Hepatocyte (in vitro differentiated cells): ENCODE measurements at places on chromosomes 16 and 17. TPM values are rescaled to one million over a fixed set of nuclear protein-coding genes. Genes with fewer than 3 reads are reported as not detected.

DNA sequence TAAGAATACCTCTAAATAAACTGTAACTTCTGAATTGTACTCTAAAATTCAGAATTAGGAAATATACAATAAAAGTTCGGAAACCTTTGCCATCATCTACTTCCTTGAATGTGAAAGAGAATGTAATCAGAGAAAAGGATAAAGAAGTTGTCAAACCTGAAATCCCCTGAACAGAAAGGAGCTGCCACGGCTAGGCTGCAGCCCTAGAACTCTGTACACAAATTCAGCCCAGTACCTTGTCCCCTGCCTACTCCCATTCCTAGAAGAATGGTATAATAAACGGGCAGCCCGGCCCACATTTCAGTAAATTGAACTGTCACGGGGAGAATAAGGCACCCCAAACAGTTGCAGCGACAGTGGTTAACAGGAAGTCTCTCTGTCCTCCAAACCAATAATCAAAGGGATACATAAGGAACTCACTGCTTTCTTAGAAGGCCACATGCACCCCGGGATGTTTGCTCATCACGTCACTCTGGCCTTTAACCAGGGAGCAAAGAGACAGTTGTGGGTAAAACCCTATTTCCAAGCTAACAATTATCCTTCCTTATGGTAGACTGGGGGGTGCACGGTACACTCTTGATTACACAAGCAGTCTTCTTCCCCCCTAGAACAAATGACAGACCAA is 24.3 kb upstream of the RFFL start:
- DNase-seq: peak; percentile 71

- DNase-seq: no peak
Measured at GRCh38 chr16:59698346-59699020, 964.4 kb upstream of the GOT2 start.

The MT2A gene
- 64.9 and 70.3 TPM in 2 replicates for total RNA-seq

GRCh38 chr17:57644326-57644725 is 100.8 kb downstream of the CCDC182 start:
- no peak for DNase-seq

DNA sequence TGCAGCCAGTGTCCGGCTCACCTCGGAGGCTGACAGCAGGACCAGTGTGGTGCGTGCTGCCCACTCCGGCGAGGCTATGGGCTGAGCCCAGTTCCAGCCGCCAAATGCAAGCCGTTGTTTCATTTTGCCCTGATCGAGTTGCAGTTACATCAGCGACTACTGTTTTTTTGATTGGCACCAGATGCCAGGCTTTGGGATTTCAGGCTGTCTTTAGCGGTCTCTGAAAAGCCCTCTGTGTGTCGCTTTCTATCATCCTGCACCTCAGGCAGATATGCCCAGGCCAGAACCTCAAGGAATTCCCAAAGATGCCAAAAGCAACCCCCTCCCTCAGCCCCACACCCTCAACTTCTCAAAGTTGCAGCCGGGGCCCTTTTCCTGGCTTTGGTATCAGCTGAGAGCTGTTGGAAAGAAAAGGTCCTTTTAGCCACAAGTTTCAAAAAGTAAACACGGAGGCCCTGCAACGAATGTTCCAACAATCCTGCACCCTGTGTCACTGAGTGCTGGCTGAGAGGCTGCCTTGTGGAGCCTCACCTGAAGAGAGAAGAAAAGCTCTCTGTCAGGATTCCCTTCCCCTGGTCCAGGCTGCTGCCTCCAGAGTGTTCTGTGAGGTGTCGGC is 58.9 kb downstream of the WWP2 start:
- DNase-seq: peak; percentile 48

GRCh38 chr17:78661093-78661770 is 84.0 kb upstream of the DNAH17 start:
- peak; percentile 20 for DNase-seq

DNA sequence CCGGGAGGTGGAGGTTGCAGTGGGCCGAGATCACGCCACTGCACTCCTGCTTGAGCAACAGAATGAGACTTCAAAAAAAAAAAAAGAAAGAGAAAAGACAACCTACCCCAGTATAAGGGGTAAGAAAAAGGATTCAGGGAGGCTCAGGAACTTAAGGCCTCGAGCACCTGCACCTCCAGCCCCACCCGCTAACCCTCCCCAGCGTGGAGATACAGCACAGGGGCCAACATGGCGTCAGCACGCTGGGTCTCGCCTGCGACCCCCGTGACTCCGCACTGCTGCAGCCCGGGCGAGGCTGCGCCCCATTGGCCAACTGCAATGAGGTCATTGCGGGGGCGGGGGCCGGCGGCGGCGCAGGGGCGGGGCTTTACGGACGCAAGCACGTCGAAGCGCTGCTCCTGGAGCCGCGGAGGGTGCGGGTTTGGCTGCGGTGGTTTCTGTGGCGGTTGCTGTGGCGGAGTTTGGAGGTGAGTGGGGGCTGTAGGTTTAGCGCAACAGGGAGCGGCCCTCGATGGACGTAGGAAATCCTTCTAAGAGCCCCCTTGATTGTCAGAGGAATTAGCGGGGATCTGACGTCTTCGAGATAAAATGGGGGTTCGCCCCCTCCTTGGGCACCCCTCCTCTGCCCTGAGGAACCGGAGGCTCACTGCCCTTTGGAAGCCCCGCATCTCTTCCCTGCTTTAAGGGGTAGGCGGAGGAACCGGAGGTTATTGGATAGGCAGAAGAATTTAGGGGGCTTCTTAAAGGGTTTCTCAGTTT is at the start of gene ATP6V0A1:
Gene ATP6V0A1, plus strand, starts transcription at position 382 of the 759 bp plus-strand sequence. CDS start 2,017 bp downstream, outside the sequence.
- peak; percentile 95 for DNase-seq

The HBA2 gene
- not detected in 2 replicates for total RNA-seq

The TVP23B gene
- 69.0 and 70.0 TPM in 2 replicates for total RNA-seq

The RRAD gene
- 8.2 and 8.8 TPM in 2 replicates for total RNA-seq

The PDILT gene
- not detected in 2 replicates for total RNA-seq

DNA sequence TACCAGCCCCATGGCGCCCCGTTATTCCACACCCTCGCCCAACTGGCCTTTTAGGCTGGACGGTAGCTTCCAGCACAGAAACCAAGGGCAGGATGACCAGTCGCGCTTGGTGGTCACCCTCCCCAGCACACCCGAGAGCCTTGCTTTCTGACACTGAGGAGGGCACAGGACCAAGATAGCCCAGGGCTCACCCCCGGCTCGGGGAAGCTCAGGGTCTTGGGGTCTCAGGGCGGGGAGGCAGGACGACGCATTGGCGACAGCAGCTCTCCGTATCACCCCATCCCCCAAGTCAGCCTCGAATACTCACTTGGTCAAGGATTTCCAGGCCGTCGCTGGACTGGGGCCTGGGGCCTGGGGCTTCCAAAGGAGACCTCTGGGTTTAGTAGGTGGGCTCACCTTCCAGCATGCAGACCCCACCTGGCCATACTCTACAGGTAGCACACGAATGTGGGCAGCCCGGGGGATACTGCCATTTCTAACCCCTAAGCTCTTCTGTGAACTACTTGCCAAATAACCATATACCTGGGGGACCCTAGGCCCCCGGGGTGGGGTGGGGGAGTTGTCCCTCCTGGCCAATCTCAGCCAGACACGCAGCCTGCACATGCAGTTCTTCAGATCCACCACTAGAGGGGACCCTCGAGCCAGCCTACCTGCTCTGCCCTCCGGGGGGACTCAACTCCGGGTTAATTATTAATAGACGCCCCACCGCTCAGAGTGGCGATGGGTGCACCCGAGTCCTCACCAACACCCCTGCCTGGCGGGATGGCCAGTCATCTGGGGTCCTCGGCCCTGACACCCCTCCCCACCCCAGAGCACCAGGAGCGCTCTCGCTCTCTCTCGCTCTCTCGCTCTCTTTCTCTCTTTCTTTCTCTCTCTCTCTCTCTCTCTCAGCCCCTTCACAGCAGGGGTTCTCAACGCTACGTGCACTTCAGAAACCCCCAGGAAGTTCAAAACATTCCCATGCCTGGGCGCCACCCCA is 30.0 kb downstream of the TBC1D16 start:
- DNase-seq: peak; percentile 80

- no peak for DNase-seq
Measured at GRCh38 chr16:81429045-81429521, 15.5 kb upstream of the CMIP start.

DNA sequence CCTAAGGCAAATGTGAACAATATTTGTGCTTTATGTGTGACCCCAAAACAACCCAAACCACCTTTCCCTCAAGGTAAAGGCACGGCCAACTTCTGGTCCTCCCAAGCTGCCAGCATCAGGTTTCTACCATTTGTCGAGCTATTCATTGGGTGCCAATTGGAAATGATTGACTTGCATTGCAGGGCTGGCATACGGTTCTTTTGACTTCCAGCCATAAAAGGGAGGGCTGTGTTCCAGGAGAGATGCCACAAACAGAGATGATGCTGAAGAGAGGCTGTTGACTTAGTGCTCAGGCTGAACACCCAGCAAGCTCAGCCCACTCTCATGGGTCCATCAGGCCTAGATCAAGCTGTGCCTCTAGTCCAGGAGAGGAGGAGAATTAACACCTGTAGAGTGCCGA is 252.4 kb downstream of the GRIN2A start:
- DNase-seq: no peak

- DNase-seq: no peak
Measured at GRCh38 chr17:78915872-78916632, 9.1 kb downstream of the TIMP2 start.

GRCh38 chr16:17519101-17519955 is 48.6 kb upstream of the XYLT1 start:
- DNase-seq: no peak

The LAT gene
- total RNA-seq: 1.00 and 3.9 TPM in 2 replicates

The DHRS7C gene
- total RNA-seq: 1.2 TPM in 1 of 2 replicates, not detected in the other

The FNDC8 gene
- total RNA-seq: not detected in 2 replicates
